WTC11 (cell line): ENCODE measurements at places on chromosomes 2 and 18. TPM values are rescaled to one million over a fixed set of nuclear protein-coding genes. Genes with fewer than 3 reads are reported as not detected.

DNA sequence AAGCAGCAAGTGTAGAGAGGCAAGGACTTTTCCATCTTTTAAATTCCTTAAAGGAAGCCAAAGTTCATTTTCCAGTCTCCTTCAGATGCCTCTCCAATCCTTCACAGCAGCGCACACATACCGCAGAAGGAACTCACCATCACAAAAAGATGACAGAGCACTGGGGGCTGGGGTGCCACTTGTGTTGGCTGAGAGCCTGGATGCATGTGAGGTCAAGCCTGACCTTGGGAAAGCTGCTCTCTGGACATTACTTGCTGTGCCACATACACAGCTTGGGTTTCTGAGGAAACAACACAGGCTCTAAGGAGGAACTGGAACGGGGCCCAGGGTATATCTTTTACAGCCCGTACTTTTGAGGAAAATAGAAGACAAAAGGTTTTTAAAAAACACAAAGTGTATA is 364.3 kb upstream of the MEX3C start:
- H3K27me3 ChIP-seq, result no peaks in the 10 kb centered on the region
- no peak overlapping the region for H3K27ac ChIP-seq
- H3K4me3 ChIP-seq, result no peak overlapping the region
- no peak for DNase-seq
- no peaks in the 10 kb centered on the region for H3K36me3 ChIP-seq
- peaks cover 15% of the 10 kb centered on the region for H3K4me1 ChIP-seq

POTEC gene
- total RNA-seq, result not detected in 3 replicates

DNA sequence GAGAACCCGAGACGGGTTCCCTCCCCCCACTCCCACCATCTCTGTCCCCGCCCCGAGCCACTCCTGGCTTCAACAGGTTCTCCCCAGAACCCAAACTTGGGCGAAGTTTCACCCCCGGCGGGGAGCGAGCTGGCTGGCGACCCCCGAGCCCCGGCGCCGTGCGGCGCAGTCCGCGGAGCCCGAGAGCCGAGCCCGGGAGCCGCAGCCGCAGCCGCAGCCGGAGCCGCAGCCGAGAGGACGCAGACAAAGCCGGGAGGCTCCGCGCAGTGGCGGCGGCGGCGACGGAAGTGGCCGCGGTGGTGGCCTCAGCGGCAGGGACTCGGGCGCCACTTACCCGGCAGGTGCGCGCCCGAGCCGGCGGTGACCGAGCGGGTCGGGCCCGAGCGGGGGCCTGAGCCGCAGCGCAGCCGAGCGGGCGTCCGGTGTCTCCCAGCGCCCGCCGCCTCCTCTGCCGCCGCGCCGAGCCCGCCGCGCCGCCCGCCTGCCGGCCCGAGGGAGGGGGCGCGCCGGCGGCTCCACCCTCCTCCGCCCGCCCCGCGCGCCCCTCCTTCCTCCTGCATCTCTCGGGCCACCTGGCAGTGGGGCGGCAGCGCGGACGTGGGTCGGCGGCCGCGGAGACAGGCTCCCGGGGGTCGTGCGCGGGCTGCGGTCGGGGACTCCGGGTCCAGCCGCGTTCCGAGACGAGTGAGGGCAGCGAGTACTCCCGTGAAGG is at the start of gene ECEL1:
TSS of gene ECEL1 (minus strand) at position 450 of the 712 bp plus-strand sequence. CDS start 1,181 bp downstream, outside the sequence.
- H3K27ac ChIP-seq, result no peak within 1 kb of the TSS
- peak within 1 kb of the TSS; percentile 67 for H3K4me3 ChIP-seq

NDUFAF7 gene
- 42.9 to 57.8 TPM (median 44.9 TPM) in 3 replicates for total RNA-seq

GRCh38 chr2:79936715-79937114 is 367.8 kb downstream of the LRRTM1 start:
- H3K27me3 ChIP-seq, result no peaks in the 10 kb centered on the region
- peaks cover 16% of the 10 kb centered on the region for H3K4me1 ChIP-seq
- no peak overlapping the region for H3K4me3 ChIP-seq
- no peak overlapping the region for H3K27ac ChIP-seq
- no peaks in the 10 kb centered on the region for H3K36me3 ChIP-seq

DNA sequence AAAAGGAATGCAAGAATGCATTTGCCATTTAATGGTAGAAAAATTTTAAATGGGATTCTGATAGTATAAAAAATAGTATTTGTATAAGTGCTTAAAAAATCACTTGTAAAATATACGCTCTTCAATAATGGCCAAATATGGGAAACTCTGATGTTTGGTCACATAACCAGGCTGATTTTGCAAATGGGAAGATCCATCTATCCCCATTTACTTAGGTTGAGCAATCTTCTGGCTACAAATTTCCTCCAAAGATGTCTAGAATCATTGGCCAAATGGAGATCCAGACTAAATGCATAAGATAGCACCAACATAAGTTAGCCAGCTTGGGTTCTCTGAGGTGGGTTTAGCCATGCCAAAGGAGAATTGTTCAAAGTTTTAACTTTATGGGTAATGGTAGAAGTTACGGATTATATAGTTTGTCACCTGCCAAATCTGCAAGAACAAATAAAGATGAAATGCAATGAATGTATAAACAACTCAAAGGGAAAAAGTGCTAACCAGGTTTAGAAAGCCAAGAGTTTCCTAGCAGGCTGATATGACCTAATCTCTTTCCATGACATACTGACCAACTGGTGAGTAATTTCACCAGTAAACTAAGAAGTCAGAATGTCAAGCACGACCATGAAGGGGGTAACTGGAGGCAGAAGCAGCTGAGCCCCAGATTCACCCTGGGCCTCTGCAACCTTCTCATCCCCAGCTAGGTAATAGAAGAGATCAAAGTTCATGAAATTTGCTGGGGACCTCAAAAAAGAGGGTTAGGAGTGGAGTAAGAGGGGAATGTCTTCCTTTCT is 10.0 kb downstream of the RHOB start:
- H3K4me3 ChIP-seq, result no peak overlapping the region
- no peak for DNase-seq
- H3K4me1 ChIP-seq, result peaks cover 8% of the 10 kb centered on the region
- H3K27ac ChIP-seq, result no peak overlapping the region
- no peaks in the 10 kb centered on the region for H3K36me3 ChIP-seq

DNA sequence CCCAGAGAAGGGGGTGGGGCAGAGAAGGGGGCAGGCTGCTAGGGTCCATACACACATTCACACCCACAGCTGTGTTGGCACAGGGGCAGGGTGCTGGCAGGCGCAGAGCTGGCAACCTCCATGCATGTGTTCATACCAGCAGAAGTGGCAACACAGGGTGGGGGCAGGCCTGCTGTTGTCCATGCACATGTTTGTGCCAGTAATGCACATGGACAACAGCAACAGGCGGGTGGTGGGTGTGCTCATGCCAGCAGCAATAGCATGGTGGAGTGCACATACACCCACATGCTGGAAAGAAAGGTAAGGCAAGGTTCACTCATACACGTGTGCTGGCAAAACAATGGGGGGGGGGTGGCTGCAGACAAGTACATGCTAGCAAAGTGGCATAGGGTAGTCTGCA is 54.7 kb downstream of the FBXO15 start:
- H3K36me3 ChIP-seq, result 0 out of 2 replicates have a peak, but pooled peaks cover 3% of the 10 kb centered on the region
- H3K4me3 ChIP-seq, result no peak overlapping the region
